ENCODE measurements at places on chromosomes 4 and X.

- DNase-seq, result no peak
These were observed 58.0 kb upstream of the KLHL13 start for GRCh38 chrX:118174516-118175098.

- DNase-seq, result no peak
These were observed 16.3 kb downstream of the RBMX2 start for GRCh38 chrX:130418066-130418465.

- DNase-seq, result no peak
These were observed 43.5 kb downstream of the NUDT9 start for GRCh38 chr4:87465739-87466366.

DNA sequence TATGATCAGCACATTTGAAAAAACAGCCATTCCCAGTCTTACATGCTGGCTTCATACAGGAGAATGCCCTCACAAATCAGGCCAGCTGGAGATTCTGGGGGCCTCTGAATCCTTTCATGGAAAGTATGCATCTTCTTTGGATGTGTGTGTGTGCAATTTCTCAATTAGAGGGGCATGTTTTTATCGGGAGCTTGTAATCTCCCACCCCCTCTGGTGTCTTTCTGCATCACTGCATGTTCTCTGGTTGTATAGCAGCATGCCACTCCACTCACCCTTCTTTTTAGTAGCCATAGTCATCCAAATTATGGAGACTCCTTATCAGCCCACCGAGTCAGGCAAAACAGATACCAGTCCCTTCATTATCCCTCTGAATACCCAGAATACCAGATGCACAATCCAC, 282.2 kb upstream of the SLIT2 start:
- DNase-seq, result no peak

DNA sequence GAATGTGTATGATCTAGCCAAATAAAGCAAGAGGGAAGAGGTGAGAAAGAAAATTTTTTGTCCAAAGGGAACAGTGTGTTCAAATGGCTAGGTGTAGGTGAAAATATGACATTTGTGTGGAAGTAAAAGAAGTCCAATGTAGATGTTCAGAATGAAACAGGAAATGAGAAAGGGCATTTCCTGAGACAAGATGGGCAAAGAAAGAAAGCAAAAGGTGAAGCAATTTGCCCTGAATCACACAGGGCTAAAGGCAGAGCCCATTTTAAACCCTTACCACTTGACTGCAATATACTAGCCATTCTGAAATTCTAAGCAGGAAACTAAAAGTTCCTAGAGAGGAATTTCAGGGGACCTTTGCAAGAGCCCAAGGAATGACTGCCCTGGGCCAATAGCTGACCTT, 36.0 kb downstream of the CLOCK start:
- DNase-seq, result no peak

- DNase-seq, result no peak
These were observed 66.6 kb downstream of the RXFP1 start for GRCh38 chr4:158588285-158588684.

- DNase-seq, result no peak
These were observed 86.7 kb upstream of the WDR44 start for GRCh38 chrX:118259213-118259612.

Measured in stimulated activated CD8-positive, alpha-beta memory T cell treated with anti-CD3 and anti-CD28 coated beads, Interleukin-7, amount 100 ng/mL, for 24 hours (primary cell).